ENCODE measurements at places on chromosomes 6 and 20.
A peak's percentile ranks its signal among the peaks of the same experiment; 100 is the strongest.

- DNase-seq = no peak
These were observed 85.3 kb downstream of the DLGAP4 start for GRCh38 chr20:36391456-36391855.

DNA sequence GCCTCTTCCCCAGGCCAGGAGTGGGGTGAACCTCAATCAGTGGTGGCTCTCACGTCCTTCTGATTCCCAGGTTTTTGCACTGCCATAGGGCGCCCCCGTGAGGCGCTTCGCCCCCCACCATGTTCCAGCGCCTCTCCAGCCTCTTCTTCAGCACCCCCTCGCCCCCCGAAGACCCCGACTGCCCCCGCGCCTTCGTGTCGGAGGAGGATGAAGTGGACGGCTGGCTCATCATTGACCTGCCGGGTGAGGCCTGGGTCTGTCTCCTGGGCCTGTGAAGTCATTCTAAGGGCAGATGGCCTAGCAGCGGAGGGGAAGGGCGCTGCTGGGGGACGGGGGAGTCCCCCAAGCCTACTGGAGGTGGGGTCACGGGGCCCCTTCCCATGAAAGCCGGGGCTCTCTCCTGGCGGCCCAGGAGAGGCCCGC is 4.5 kb downstream of the TP53INP2 start:
- DNase-seq = no peak

- no peak for DNase-seq
These were observed 78.4 kb downstream of the LIN28B start for GRCh38 chr6:105035299-105035698.

GRCh38 chr6:135909737-135910387 is 58.4 kb downstream of the PDE7B start:
- peak; percentile 3 for DNase-seq

- DNase-seq = no peak
These were observed 19.9 kb upstream of the PREX1 start for GRCh38 chr20:48847498-48848205.

DNA sequence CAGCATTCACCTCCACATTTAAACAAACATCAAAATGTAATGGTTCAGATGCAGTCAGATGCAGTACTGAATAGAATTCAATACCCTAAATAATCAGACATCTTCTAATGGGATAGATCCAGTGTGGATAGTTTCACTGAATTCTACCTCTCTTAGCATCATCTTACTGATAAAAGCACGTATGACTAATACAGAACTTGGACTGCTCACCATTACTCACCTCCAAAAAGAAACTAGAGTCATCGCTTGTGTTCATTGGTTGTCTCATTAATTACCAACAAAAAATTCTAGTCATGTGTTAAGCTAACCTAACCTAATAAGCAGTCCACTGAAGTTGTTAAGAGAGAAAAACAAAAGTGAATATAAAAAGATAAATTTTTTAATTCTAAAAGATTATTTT is 165.9 kb upstream of the IRAK1BP1 start:
- no peak for DNase-seq

GRCh38 chr6:42974919-42975505 is 4.0 kb downstream of the PEX6 start:
- no peak for DNase-seq

DNA sequence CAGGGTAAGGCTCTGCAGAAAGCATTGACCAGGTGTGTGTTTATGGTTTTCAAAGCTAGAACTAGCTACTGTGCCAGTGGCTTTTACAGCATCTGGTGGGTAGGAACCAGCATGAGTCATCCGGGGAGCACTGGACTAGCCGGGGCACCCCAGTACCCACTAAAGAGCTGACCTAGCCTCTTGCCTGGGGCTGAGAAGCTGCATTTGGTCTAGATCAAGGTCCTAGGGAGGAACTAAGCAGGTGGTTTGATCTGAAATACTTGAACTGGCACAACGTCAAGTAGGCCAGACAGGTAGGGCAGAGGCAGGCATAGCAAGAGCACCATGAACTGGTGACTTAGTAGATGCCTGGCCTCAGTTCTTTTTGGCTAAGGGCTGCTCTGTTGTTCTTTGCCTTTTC is 109.8 kb upstream of the PTPRK start:
- no peak for DNase-seq

DNA sequence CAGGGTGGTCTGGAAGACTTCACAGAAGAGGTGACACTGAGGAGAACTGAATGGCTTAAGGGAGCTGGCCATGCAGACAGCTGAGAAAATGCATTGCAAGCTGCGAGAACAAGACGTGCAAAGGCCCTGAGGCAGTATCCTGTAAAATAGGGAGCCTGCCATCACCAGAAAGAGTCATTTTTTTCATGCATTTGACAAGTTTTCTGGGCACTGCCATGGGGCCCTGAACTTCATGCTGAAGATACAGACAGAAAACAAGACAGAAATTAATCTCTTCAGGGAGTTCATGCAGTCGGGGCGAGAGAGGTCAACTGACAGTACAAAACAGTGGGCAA is 28.9 kb upstream of the NFATC2 start:
- no peak for DNase-seq

GRCh38 chr20:2691127-2691526 is 1.5 kb upstream of the EBF4 start:
- DNase-seq = no peak

DNA sequence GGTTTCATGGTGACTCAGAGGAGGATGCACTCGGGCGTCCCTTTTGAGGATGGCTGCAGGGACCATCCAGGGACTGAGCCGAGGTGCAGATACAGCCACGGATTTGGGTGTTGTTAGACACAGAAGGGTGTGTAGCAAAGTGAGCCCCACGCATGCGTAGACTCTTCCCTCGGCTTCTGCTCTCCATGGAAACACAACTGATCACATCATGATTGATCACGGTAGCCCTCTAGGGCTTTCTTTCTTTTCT is 606 bp upstream of the ULBP1 start:
- DNase-seq = no peak

DNA sequence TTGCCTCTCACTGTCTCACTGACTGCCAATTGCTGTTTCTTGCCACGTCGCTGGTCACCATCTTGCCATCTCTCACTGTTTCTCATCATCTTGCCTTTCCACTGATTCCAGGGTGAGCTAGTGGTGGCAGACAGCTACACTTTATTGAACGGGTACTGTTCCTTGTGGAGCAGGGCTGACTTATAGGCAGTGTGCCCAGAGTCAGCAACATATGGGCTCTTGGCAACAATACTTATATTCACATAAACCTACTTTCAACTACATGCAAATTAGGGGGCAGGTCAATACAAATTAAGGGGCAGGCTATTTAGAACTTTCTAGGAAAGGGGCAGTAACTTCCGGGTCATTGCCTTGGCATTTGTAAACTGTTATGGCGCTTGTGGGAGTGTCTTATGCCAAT is 186.2 kb upstream of the SYNDIG1 start:
- DNase-seq = no peak

GRCh38 chr6:128494440-128494839 is 26.0 kb downstream of the PTPRK start:
- DNase-seq = no peak

- DNase-seq = no peak
These were observed 40.5 kb downstream of the PANK2 start for GRCh38 chr20:3929713-3930060.

DNA sequence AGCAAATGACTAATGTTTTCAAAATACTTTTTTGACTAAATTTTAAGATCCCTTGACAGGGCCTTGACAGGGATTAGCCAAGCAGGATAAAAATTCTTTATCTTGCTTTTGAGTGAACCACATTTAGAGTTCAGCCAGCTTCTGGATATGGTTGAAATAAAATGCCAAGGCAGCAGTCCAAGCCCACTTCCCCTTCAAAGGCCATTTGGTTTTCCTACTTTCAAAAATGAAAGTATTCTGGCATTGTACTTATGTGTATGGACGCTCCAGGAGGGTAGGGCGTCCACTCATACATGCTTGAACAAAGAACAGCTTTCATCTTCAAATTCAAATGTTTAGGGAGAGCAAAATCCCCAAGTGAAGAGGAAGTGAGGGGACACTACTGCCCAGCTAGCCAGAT is 82.3 kb upstream of the BCLAF1 start:
- DNase-seq = no peak

DNA sequence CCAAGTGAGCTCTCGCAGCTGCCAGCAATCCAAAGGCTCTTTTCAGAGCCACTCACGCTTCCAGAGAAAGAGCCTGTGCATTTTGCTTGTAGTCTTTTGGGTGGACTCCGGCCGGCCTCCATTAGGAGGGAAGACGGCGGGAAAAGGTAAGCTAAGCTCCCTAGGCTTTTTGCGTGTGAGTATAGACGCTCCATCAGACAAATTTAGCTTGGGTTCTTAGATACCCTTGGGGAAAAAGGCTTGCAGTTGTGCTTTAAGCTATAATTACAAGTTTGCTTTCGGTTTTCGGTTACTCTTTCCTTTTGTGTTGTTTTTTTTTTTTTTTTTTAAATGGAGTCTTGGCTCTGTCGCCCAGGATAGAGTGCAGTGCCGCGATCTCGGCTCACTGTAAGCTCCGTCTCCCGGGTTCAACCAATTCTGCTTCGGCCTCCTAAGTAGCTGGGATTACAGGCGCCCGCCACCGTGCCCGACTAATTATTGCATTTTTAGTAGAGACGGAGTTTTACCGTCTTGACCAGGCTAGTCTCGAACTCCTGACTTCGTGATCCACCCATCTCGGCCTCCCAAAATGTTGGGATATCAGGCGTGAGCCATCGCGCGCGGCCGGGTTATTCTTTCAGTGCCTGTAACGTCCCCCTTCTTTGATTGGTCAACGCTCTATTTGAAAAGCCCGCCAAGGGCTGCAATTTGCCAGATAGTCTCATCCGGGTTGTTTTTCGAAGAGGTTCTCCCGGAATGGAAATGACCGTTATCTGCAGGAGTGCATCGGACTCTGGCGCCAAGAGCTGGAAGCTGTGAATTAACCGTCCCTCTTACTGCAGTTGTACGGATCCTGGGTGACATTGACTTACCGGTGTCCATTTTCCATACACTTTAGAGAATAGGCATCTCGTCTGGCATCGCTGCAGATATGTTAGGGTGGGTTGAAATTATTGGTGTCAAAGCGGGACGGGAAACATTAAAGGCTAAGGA is 18.1 kb downstream of the OR2B2 start:
- DNase-seq = peak; percentile 72

DNA sequence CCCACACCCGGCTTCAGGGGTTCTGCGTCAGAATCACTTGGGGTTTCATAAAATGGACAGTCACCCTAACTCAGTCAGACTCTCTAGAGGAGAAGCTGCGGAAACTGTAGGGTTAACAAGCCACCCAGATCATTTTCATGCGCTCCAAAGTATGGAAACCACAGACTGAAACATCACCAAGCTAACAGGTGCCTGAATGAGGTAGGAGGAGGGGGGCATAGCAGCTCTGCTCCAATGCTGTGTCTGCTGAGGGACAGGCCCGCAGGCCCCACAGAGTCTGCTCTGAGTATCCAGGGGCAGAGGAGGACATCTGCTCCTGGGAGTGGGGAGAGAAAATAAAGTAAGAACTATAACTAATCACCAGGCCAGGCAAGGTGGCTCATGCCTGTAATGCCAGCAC is 97.1 kb upstream of the AKAP12 start:
- no peak for DNase-seq

DNA sequence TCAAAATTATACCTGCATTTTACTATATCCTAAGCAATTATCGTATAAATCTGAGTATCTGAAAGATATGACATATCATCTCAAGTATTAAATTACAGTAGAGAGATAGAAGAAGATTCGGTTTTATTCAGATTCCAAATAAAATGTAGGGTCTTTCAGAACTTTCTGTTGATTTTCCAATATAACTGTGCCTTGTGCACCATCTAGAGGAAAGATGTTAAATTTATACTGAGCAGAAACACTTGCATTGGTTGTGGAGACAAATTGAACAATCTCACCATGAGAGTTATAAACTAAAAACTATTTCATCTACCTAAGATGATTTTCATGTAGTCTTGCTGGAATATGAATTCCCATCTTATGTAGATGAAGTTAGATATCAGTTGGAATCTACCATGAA is 26.8 kb upstream of the HSF2 start:
- DNase-seq = no peak

DNA sequence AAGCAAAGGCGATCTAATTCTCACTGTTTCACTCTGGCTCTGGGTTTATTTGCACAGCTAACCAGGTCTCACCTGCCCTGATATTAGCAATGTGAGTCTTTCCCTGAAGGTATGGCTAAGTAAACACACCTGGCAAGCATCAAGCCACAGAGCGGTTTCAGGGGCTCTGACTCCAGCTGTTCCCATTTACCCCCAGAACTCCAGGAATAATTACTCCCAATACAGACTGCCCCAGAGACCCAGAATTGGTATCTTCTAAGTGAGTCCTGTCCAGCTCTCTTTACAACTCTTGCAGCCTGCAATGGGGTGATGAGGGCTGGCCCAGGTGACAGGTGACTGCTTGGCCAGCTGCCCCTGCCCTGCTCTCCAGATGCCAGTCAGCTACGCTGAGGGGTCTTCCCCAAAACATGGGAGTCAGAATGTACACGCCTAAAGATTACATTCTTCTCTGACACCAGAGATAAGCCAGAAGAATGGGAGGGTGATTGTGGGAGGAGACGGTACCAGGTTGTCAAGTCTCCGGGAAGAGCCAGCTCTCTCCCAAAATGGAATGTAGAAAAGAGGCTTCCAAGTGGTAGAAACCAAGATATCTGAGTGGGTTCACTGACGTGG is 4.9 kb upstream of the LRRN4 start:
- no peak for DNase-seq

- DNase-seq = no peak
These were observed 86.7 kb upstream of the SYNDIG1 start for GRCh38 chr20:24382743-24383142.

GRCh38 chr6:131914967-131915751 is 36.0 kb downstream of the CCN2 start:
- no peak for DNase-seq

GRCh38 chr20:49103019-49103418 is 56.9 kb downstream of the CSE1L start:
- no peak for DNase-seq

DNA sequence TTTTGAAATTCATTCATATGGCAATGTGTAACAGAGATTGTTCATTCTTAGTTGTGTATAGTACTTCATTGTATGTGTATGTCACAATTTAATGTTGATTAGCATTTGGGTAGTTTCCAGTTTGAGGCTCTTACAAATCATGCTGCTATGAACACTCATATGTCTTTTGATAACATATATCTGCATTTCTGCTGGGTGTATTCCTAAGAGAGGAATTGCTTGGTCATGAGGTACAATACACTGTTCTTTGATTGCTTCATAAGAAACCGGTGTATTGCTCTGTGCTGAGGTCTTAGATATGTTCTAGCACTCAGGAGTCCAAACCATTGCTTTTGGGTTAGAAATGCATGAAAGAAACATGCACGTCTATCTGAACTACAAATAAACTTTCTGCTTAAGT is 492.9 kb upstream of the JAG1 start:
- no peak for DNase-seq

DNA sequence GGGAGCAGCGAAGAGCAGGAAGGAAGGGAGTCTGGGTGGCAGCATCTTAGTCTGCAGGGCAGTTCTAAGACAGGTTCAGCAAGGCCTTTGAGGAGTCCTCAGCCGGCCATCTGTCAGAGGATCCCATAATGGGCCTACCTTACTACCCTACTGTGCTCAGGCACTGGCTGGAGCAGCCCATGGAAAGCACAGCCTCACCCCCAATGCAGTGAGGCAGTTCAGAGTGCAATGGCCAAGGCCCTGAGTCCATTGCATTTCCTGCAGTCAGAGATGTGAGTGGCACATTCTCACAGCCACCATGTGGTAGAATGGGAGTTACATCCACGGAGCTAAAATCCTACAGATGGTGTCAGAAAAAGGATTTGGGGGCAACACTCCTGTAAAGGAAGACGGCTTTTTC is 19.4 kb upstream of the OVOL2 start:
- no peak for DNase-seq
